Psoas muscle (tissue), 8 donors: ENCODE measurements at places on chromosomes 7 and 10. TPM values are rescaled to one million over a fixed set of nuclear protein-coding genes. Genes with fewer than 3 reads are reported as not detected.

DNA sequence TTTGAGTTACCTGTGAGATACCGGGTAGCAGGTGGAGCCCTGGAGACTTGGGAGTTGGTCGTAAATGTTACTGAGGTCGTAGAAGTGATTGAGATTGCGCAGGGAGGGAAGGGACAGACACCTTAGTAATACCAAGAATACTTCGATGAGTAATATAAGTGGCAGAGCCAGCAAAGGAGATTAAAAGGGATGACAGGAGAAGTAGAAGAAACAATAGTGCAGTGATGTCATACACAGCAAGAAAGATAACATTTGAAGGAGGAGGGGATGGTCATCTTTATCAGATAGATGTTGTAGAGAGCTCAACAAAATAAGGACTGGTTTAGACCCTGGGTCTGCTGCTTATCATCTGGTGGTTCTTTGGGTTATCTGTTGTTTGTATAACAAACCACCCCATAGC lies 5.0 kb downstream of the BCCIP start:
- peaks cover 84% of the 10 kb centered on the region for H3K36me3 ChIP-seq
- DNase-seq = no peak
- H3K27ac ChIP-seq = no peak overlapping the region
- no peaks in the 10 kb centered on the region for H3K27me3 ChIP-seq

- H3K27ac ChIP-seq = no peak overlapping the region
- H3K36me3 ChIP-seq = no peaks in the 10 kb centered on the region
- H3K4me3 ChIP-seq = no peak overlapping the region
- DNase-seq = no peak
Observed at GRCh38 chr10:24826009-24826408, 102.3 kb upstream of the ARHGAP21 start.

DNA sequence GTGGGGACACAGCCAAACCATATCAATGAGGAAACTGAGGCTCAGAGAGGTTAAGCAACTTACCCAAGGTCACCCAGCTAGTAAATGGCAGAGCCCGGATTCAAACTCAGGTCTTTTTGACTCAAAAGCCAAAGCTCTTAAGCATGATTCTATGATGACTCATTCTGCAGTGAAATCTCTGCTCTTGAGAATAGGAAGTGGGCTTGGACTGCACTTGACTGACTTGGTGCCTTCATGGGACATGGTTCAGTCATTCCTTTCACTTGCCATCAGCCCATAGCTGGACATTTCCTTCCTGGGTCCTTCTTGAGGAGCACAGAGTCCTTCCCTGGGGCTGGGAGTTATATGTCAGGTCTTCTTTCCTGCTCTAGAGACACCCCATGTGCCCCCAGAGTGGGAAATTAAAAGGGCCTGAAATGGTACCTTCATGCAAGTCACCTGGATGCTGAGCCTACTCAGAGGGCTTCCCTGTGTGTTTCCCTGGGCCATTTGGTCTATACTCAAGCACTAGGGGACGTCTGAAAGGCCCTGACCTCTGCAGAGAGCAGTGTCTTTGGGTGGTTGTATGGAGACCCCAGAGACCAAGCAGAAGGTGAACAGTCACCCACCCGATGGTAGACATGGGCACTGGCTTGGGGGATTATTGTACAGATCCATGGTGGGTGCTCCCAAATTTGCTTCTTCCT lies 62.4 kb upstream of the SDK1 start:
- no peak overlapping the region for H3K4me3 ChIP-seq
- H3K36me3 ChIP-seq = no peaks in the 10 kb centered on the region
- H3K27ac ChIP-seq = no peak overlapping the region
- no peaks in the 10 kb centered on the region for H3K4me1 ChIP-seq
- no peak for DNase-seq

GRCh38 chr10:76453332-76453731 lies 1021.9 kb downstream of the LRMDA start:
- no peak overlapping the region for H3K4me3 ChIP-seq
- no peaks in the 10 kb centered on the region for H3K4me1 ChIP-seq
- H3K36me3 ChIP-seq = no peaks in the 10 kb centered on the region
- DNase-seq = no peak

GRCh38 chr10:70480239-70480861 lies 1.8 kb downstream of the PALD1 start:
- H3K4me1 ChIP-seq = peaks cover 47% of the 10 kb centered on the region
- peak overlapping the region; percentile 72 for H3K4me3 ChIP-seq
- no peak for DNase-seq
- H3K27me3 ChIP-seq = no peaks in the 10 kb centered on the region
- H3K36me3 ChIP-seq = no peaks in the 10 kb centered on the region
- H3K27ac ChIP-seq = peak overlapping the region; percentile 59

- no peak overlapping the region for H3K27ac ChIP-seq
- no peak for DNase-seq
- no peak overlapping the region for H3K4me3 ChIP-seq
- H3K36me3 ChIP-seq = no peaks in the 10 kb centered on the region
- no peaks in the 10 kb centered on the region for H3K27me3 ChIP-seq
- H3K4me1 ChIP-seq = no peaks in the 10 kb centered on the region
Observed at GRCh38 chr10:78830062-78830975, 238.4 kb upstream of the ZMIZ1 start.

GRCh38 chr10:102673819-102674511 lies 29.7 kb downstream of the TRIM8 start:
- peaks cover 54% of the 10 kb centered on the region for H3K4me1 ChIP-seq
- peak overlapping the region; percentile 42 for H3K4me3 ChIP-seq
- DNase-seq = peak; percentile 54
- H3K27me3 ChIP-seq = no peaks in the 10 kb centered on the region
- H3K36me3 ChIP-seq = no peaks in the 10 kb centered on the region
- H3K27ac ChIP-seq = peak overlapping the region; percentile 50

GRCh38 chr7:88927-89231 lies 103.5 kb upstream of the FAM20C start:
- no peak for DNase-seq
- H3K27ac ChIP-seq = no peak overlapping the region
- H3K36me3 ChIP-seq = no peaks in the 10 kb centered on the region

DNA sequence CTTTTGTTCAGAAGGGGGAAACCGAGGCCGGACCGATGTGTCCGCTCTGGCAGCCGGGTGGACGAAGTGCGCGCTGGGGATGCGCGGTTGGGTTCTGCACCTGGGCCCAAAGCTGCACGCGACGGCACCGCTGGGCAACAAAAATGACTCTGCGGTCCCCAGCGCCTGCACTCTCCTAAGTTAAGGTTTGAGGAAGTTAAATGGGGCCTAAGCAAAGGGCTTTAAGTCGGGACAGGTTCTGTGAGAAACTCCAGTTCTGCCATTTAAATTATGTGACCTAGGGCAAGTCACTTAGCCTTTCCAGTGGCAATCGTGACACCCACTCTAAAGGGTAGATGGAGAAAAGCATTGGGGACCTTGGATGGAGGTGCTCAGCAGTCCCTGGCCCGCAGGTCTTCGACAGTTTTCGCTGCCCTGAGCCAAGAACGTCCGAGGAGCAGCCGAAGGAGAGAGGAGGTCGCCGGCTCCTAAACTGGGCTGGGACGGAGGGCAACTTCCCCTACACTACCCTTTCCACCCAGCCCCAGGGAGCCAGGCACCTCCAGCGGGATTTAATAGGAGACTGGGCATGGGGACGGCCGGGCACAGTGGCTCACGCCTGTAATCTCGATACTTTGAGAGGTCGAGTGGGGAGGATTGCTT lies 534 bp upstream of the ACBD5 start:
- peaks cover 26% of the 10 kb centered on the region for H3K4me1 ChIP-seq
- no peaks in the 10 kb centered on the region for H3K27me3 ChIP-seq
- peak overlapping the region; percentile 99 for H3K27ac ChIP-seq

- H3K36me3 ChIP-seq = no peaks in the 10 kb centered on the region
- no peaks in the 10 kb centered on the region for H3K4me1 ChIP-seq
- no peak overlapping the region for H3K4me3 ChIP-seq
- H3K27ac ChIP-seq = no peak overlapping the region
- DNase-seq = no peak
Observed at GRCh38 chr10:43123361-43124093, 14.7 kb upstream of the CSGALNACT2 start.

DNA sequence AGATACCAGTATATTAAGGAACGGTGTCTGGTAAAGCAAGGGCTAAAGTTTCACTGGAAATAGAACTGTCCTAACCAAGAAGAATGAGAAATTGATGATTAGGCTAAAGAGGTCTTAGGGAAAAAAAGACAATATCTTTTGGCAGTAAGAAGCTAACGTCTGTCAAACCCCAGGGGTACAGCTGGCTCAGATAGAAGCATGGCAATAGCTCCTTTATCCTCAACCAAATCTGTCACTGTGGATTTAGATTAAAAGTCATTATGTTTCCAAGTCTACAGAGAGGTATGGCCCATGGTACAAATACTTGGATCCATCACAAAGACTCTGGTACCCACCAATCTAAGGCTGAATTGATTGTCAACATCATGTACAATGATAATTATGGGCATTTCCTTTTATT lies 8.6 kb upstream of the SLC16A9 start:
- H3K36me3 ChIP-seq = no peaks in the 10 kb centered on the region
- H3K4me1 ChIP-seq = peaks cover 22% of the 10 kb centered on the region
- H3K27me3 ChIP-seq = no peaks in the 10 kb centered on the region
- H3K27ac ChIP-seq = no peak overlapping the region
- H3K4me3 ChIP-seq = no peak overlapping the region

- DNase-seq = no peak
- H3K4me1 ChIP-seq = peaks cover 30% of the 10 kb centered on the region
- H3K27me3 ChIP-seq = no peaks in the 10 kb centered on the region
- H3K4me3 ChIP-seq = no peak overlapping the region
- H3K36me3 ChIP-seq = no peaks in the 10 kb centered on the region
- H3K27ac ChIP-seq = peak overlapping the region; percentile 68
Observed at GRCh38 chr10:119250641-119251314, 43.4 kb downstream of the GRK5 start.

GRCh38 chr7:84548366-84549365 lies 354.1 kb upstream of the SEMA3A start:
- no peak overlapping the region for H3K4me3 ChIP-seq
- H3K27me3 ChIP-seq = no peaks in the 10 kb centered on the region
- no peaks in the 10 kb centered on the region for H3K36me3 ChIP-seq
- H3K27ac ChIP-seq = no peak overlapping the region
- no peak for DNase-seq
- H3K4me1 ChIP-seq = no peaks in the 10 kb centered on the region

- peaks cover 49% of the 10 kb centered on the region for H3K4me1 ChIP-seq
- DNase-seq = no peak
- no peaks in the 10 kb centered on the region for H3K27me3 ChIP-seq
- H3K4me3 ChIP-seq = peak overlapping the region; percentile 45
- H3K36me3 ChIP-seq = peaks cover 20% of the 10 kb centered on the region
- peak overlapping the region; percentile 86 for H3K27ac ChIP-seq
Observed at GRCh38 chr10:103154521-103155299, 38.4 kb downstream of the NT5C2 start.

GRCh38 chr7:33732462-33732861 lies 172.9 kb upstream of the BMPER start:
- DNase-seq = no peak
- no peaks in the 10 kb centered on the region for H3K27me3 ChIP-seq
- peaks cover 3% of the 10 kb centered on the region for H3K4me1 ChIP-seq
- H3K36me3 ChIP-seq = no peaks in the 10 kb centered on the region
- H3K4me3 ChIP-seq = no peak overlapping the region

- H3K4me3 ChIP-seq = no peak overlapping the region
- H3K4me1 ChIP-seq = peaks cover 4% of the 10 kb centered on the region
- no peak overlapping the region for H3K27ac ChIP-seq
- no peak for DNase-seq
- peaks cover 5% of the 10 kb centered on the region for H3K27me3 ChIP-seq
Observed at GRCh38 chr7:74025146-74025545, 2.8 kb upstream of the ELN start.

GRCh38 chr7:131328377-131329175 lies 900 bp downstream of the MKLN1 start:
- peak overlapping the region; percentile 99 for H3K27ac ChIP-seq
- H3K27me3 ChIP-seq = no peaks in the 10 kb centered on the region
- no peaks in the 10 kb centered on the region for H3K36me3 ChIP-seq
- H3K4me3 ChIP-seq = peak overlapping the region; percentile 99
- H3K4me1 ChIP-seq = peaks cover 41% of the 10 kb centered on the region

- no peaks in the 10 kb centered on the region for H3K4me1 ChIP-seq
- no peak overlapping the region for H3K4me3 ChIP-seq
- no peaks in the 10 kb centered on the region for H3K27me3 ChIP-seq
- no peak overlapping the region for H3K27ac ChIP-seq
- DNase-seq = no peak
- no peaks in the 10 kb centered on the region for H3K36me3 ChIP-seq
Observed at GRCh38 chr10:61606959-61607907, 55.5 kb upstream of the CABCOCO1 start.

DNA sequence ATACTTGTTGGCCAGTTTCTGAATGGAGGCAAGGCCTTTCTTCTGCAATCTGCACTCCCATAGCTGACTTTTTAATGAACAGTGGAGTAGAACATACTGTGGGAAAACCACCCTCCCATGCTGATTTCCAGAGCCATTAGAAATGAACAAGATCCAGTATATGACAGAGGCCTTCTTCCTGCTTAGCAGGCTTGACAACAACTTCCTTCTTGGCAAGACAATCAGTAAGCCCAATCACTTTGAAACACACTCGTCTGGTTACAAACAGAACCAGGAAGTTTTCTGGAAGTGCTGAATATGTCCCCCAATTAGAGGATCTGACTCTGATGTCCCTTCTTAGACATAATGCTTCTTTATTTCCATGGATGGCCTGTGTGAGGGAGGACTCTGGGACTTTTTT lies 103.4 kb downstream of the SAMD9 start:
- H3K27me3 ChIP-seq = no peaks in the 10 kb centered on the region
- H3K4me3 ChIP-seq = no peak overlapping the region
- peak overlapping the region; percentile 6 for H3K27ac ChIP-seq
- peaks cover 5% of the 10 kb centered on the region for H3K4me1 ChIP-seq

DNA sequence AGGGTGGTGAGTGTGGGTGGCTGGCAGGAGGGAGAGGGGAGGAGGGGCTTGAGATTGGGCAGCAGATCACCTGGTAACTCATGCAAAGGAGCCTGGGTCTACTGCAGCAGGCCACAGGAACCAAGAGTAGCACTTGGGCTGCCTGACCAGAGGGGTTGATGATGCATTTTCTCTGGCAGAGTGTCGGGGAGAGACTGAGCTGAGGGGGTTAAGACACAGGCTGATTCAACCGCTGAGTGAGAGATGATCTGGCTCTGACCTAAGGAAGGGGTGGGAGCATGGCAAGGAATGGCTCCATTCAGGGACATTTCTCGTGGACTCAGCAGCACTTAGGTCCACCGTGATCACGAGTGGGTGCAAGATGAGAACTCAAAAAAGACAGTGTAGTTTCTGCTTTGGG lies 115.5 kb upstream of the STK17A start:
- no peak for DNase-seq
- peaks cover 12% of the 10 kb centered on the region for H3K4me1 ChIP-seq
- H3K27me3 ChIP-seq = no peaks in the 10 kb centered on the region
- H3K36me3 ChIP-seq = no peaks in the 10 kb centered on the region
- H3K4me3 ChIP-seq = no peak overlapping the region

- no peaks in the 10 kb centered on the region for H3K27me3 ChIP-seq
- no peak overlapping the region for H3K4me3 ChIP-seq
- no peak overlapping the region for H3K27ac ChIP-seq
- H3K36me3 ChIP-seq = no peaks in the 10 kb centered on the region
- no peaks in the 10 kb centered on the region for H3K4me1 ChIP-seq
Observed at GRCh38 chr10:93718937-93719725, 16.7 kb upstream of the FRA10AC1 start.

NUTM2A gene
- 1.0 TPM for total RNA-seq

ZKSCAN5 gene
- total RNA-seq = 9.5 TPM

NKX2-3 gene
- not detected for total RNA-seq

CEP55 gene
- total RNA-seq = not detected

INMT gene
- 2.3 TPM for total RNA-seq

COL1A2 gene
- total RNA-seq = 46.6 TPM

KCP gene
- 0.08 TPM for total RNA-seq

ARID5B gene
- total RNA-seq = 47.7 TPM

GPR85 gene
- not detected for total RNA-seq
